ENCODE measurements at places on chromosomes 1 and 21. TPM values are rescaled to one million over a fixed set of nuclear protein-coding genes. Genes with fewer than 3 reads are reported as not detected.
A peak's percentile ranks its signal among the peaks of the same experiment; 100 is the strongest.

ADGRL2 gene
- 85.4 TPM for total RNA-seq

TLCD4 gene
- total RNA-seq = 0.41 TPM

DNASE2B gene
- total RNA-seq = not detected

KRTAP11-1 gene
- total RNA-seq = not detected

MTOR gene
- 61.9 TPM for total RNA-seq

DNA sequence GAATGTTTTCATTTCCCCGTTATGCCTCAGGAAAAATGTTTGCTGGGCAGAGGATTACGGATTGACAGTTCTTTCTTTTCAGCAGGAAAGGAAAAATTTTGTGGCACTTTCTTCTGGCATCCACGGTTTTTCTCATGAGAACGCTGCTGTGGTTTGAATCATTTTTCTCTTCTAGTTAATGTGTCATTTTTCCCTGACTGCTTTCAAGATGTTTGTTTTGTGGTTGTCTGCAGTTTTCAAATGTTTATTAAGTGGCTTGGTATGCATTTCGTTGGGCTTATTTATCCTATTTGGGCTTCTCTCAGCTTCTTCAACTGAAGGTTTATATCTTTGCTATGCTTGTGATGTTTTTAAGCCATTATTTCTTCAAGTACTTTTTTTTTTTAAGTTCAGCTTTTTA lies 359.0 kb downstream of the RGS7 start:
- H3K27ac ChIP-seq = no peak overlapping the region
- H3K27me3 ChIP-seq = peaks cover 2% of the 10 kb centered on the region
- no peak for DNase-seq
- no peaks in the 10 kb centered on the region for H3K4me1 ChIP-seq

GRCh38 chr1:200096774-200097173 lies 69.3 kb downstream of the NR5A2 start:
- no peaks in the 10 kb centered on the region for H3K4me1 ChIP-seq
- no peak overlapping the region for H3K27ac ChIP-seq
- H3K4me3 ChIP-seq = no peak overlapping the region
- DNase-seq = no peak

DNA sequence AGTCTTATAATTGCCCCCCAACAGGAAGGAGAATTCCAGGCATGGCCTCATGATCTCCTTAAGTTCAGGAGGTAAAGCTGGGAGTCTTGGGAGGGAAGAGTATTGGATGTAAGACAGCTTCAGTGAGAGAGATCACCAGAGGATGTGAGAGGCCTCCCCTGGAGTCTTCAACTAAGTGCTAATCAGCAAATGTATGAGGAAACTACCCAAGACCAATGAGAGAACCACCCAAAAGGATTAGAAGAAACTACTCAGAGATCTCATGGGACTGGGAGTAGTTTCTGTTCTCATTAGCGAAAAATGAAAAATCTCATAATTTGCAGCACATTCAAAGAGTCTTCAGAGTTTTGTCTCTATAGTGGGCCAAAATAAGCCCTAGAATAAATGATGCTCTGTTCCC lies 36.6 kb upstream of the WNT2B start:
- H3K4me3 ChIP-seq = no peak overlapping the region
- DNase-seq = no peak
- no peaks in the 10 kb centered on the region for H3K4me1 ChIP-seq
- peaks cover 6% of the 10 kb centered on the region for H3K27me3 ChIP-seq

DNA sequence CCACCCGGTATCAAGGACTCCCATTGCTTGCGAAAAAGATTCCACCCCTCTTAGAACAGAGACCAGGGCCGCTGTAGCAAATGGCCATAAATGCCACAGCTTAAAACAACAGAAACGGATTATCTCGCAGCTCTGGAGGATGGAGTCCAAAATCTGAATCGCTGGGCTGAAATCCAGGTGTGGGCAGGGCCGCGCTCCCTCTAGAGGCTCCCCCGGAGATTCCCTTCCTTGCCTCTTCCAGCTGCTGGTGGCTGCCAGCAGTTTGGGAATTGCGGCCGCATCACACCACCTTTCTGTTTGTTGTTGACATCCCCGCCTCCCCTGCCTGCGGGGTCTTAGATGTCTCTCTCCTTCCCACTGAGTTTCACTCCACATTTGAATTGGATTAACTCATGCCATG lies 15.6 kb downstream of the PDE9A start:
- peaks cover 9% of the 10 kb centered on the region for H3K36me3 ChIP-seq
- no peak for DNase-seq
- H3K4me3 ChIP-seq = no peak overlapping the region
- H3K27ac ChIP-seq = no peak overlapping the region

- H3K36me3 ChIP-seq = peaks cover 8% of the 10 kb centered on the region
- H3K4me1 ChIP-seq = no peaks in the 10 kb centered on the region
- H3K27me3 ChIP-seq = peaks cover 1% of the 10 kb centered on the region
- H3K4me3 ChIP-seq = no peak overlapping the region
These were observed 36.5 kb upstream of the LRRC3 start for GRCh38 chr21:44418876-44419230.

GRCh38 chr1:12566484-12567287 lies 51.3 kb downstream of the DHRS3 start:
- no peak overlapping the region for H3K27ac ChIP-seq
- H3K36me3 ChIP-seq = peaks cover 16% of the 10 kb centered on the region
- no peaks in the 10 kb centered on the region for H3K27me3 ChIP-seq
- no peak for DNase-seq
- H3K4me1 ChIP-seq = no peaks in the 10 kb centered on the region
- no peak overlapping the region for H3K4me3 ChIP-seq

GRCh38 chr1:15952317-15953258 lies 23.3 kb downstream of the ZBTB17 start:
- peaks cover 39% of the 10 kb centered on the region for H3K4me1 ChIP-seq
- H3K4me3 ChIP-seq = peak overlapping the region; percentile 48
- DNase-seq = no peak
- H3K27me3 ChIP-seq = peaks cover 9% of the 10 kb centered on the region

DNA sequence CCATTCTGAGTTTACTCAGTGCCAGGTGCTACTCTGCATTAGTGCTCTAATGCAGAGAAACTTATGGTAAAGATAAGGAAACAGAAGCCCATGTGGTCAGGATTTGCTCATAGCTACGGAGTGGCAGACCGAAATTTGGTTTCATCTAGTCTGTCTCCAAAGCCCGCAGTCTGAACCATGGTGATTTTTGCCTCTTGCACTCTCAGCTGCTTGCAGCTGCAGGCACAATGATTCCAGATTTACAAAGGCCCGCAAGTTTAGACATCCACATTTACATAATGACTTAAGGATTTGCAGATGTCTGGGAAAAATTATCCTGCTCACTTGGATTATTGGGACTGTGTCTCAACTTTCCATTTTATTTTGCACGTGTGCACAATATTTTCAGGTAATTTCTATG lies 161.3 kb upstream of the KCNJ6 start:
- no peak for DNase-seq
- no peak overlapping the region for H3K27ac ChIP-seq
- no peaks in the 10 kb centered on the region for H3K27me3 ChIP-seq
- peaks cover 4% of the 10 kb centered on the region for H3K4me1 ChIP-seq
- H3K36me3 ChIP-seq = no peaks in the 10 kb centered on the region
- no peak overlapping the region for H3K4me3 ChIP-seq

- peak within 1 kb of the TSS; percentile 67 for H3K27ac ChIP-seq
- H3K4me1 ChIP-seq = peaks cover 73% of the 10 kb centered on the region
- peaks cover 12% of the 10 kb centered on the region for H3K27me3 ChIP-seq
- H3K4me3 ChIP-seq = peak within 1 kb of the TSS; percentile 96
- peak; percentile 82 for DNase-seq
These were observed at the start of gene CAPN2 for GRCh38 chr1:223712194-223712849. CAPN2 (plus strand) TSS chr1:223712539; CDS start chr1:223712641, 102 bp downstream.

- H3K4me3 ChIP-seq = no peak overlapping the region
- peaks cover 8% of the 10 kb centered on the region for H3K4me1 ChIP-seq
- H3K27ac ChIP-seq = no peak overlapping the region
- H3K36me3 ChIP-seq = peaks cover 2% of the 10 kb centered on the region
These were observed 95.8 kb downstream of the KCNN3 start for GRCh38 chr1:154774175-154774855.

DNA sequence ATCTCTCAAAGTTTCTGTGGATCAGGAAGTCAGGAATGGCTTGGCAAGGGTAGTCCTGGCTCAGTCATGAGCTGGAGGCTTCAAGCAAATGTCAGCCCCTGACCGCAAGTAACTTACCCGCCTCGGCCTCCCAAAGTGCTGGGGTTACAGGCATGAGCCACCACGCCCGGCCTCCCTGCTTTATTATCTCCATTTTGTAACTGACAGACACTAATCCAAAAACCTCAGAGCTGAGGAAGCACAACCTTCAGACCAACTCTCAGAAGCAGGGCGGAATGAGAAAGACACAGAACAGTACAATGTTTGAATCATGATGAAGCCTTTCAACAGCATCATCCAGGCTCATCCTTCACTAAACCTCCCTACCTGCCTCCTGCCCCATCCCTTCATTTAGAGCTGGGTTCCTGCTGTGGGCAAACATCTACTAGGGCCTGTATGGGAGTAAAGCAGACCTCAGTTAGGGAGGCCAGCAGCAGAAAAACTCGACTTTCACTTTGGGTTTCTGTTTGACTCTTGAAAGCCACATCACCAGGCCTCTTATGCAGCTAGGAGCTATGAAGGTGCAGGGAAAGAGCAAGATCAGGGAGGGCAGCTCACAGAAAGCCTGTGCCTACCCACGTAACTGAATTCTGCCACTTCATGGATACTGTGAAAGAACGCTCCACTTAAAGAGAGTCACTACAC lies 84.4 kb upstream of the RAB4A start:
- no peak for DNase-seq
- H3K4me3 ChIP-seq = no peak overlapping the region
- H3K27me3 ChIP-seq = no peaks in the 10 kb centered on the region

DNA sequence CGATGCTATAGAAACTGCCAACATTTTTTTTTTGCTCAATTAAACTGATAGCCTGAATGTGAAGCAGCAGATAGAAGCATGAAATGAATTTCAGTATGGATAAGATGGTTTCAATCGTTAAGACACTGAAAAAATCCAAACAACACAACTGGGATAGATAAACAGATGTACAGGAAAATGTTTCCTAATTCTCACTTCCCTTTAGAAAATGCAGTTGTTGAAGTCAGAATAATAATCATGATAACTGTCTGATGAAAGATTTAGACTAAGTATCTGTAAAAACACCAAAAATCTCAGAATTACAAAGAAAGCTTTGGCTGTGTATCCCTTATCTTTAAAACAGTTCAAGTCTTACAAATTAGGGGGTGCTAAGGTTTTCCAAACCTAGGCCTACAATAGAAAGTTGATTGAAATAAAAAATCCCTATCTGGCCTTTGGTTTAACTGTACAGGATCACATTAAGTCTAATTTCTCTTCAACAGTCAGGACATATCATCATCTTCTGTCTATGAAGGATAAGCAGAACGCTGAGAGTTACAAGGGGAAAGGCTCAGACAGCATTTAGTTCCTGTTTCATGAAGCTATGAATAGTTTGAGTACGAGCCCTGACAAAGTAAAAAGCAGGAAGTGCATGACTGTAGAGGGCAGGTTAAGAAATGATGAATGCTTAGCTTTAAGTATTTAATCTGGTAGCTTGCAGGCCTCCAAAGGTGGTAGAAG lies 203.2 kb downstream of the APP start:
- no peaks in the 10 kb centered on the region for H3K27me3 ChIP-seq
- peak overlapping the region; percentile 96 for H3K27ac ChIP-seq
- H3K4me1 ChIP-seq = peaks cover 37% of the 10 kb centered on the region

DNA sequence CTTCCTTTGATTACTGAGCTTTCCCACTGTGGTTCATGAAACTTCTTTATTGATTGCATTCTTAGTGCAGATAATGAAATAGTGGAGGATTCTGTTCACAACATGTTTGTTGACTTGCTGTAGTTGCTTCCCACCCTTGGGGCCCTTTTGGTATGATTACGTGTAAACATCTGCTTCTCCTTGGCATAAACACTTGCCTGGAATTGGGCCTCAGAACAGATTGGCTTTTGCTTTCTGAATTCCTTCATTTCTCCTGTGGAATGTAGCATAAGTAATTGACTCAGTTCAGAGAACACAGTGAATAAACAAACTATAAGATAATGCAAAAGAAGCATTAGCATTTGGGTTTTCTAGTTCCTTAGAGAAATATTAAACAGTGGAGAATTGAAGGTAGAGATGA lies 59.5 kb upstream of the LAMC2 start:
- H3K36me3 ChIP-seq = peaks cover 63% of the 10 kb centered on the region
- peaks cover 4% of the 10 kb centered on the region for H3K27me3 ChIP-seq
- no peak overlapping the region for H3K27ac ChIP-seq
- H3K4me1 ChIP-seq = peaks cover 8% of the 10 kb centered on the region

GRCh38 chr1:86530211-86530845 lies 16.6 kb upstream of the CLCA4 start:
- no peak overlapping the region for H3K4me3 ChIP-seq
- H3K4me1 ChIP-seq = no peaks in the 10 kb centered on the region
- no peaks in the 10 kb centered on the region for H3K36me3 ChIP-seq
- no peak for DNase-seq

DNA sequence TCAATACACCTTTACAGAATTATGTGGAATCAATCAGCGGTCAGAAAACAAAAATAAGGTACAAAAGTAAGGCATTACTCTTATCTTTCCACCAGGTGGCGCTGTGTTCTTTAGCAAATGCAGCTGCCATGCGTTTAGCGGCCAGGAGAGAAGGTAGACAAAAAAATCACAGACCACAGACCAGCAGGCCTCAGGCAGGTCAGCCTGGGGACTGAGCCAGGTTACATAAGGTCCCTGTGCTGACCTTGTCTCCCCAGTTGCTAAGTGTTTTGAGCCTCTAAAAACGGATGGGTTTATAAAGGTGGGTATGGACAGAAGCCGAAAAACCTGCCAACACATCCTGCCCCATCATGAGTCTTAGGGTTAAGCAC lies 2.8 kb downstream of the RGS16 start:
- H3K4me1 ChIP-seq = peaks cover 31% of the 10 kb centered on the region
- H3K36me3 ChIP-seq = peaks cover 4% of the 10 kb centered on the region
- H3K27ac ChIP-seq = no peak overlapping the region

DNA sequence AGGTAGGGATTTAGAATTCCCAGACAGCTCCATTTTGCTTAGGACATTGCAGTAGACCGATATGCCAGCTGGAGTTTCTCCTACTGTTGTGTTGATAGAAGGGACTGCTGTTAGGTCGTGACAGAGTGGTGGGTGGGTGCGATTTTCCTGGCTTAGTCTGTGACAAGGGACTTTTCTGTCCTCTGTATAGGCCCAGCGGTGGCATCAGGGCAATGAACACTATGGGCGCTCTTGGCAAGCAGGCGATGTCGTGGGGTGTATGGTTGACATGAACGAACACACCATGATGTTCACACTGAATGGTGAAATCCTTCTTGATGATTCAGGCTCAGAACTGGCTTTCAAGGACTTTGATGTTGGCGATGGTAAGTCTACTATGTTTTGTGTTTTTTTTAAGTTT lies 321.8 kb downstream of the ZP4 start:
- peaks cover under 1% of the 10 kb centered on the region for H3K36me3 ChIP-seq
- no peaks in the 10 kb centered on the region for H3K4me1 ChIP-seq
- no peak overlapping the region for H3K4me3 ChIP-seq
- no peak for DNase-seq

GRCh38 chr1:55538428-55538827 lies 323.3 kb upstream of the USP24 start:
- no peak for DNase-seq
- H3K27ac ChIP-seq = no peak overlapping the region

GRCh38 chr1:14923727-14924452 lies 229.7 kb upstream of the TMEM51 start:
- H3K27ac ChIP-seq = no peak overlapping the region
- DNase-seq = peak; percentile 59
- peak overlapping the region; percentile 81 for H3K4me3 ChIP-seq
- peaks cover 12% of the 10 kb centered on the region for H3K4me1 ChIP-seq

- no peak overlapping the region for H3K27ac ChIP-seq
- H3K4me1 ChIP-seq = peaks cover 22% of the 10 kb centered on the region
- peaks cover 12% of the 10 kb centered on the region for H3K36me3 ChIP-seq
- H3K27me3 ChIP-seq = peaks cover 7% of the 10 kb centered on the region
- no peak for DNase-seq
These were observed 27.3 kb upstream of the BCAR3 start for GRCh38 chr1:93708734-93709481.

GRCh38 chr21:37579356-37579755 lies 212.8 kb downstream of the DYRK1A start:
- H3K4me3 ChIP-seq = no peak overlapping the region
- peaks cover 14% of the 10 kb centered on the region for H3K36me3 ChIP-seq

Data from endothelial cell (in vitro differentiated cells).